Purkinje cell (primary cell): ENCODE measurements at places on chromosomes 4 and X. TPM values are rescaled to one million over a fixed set of nuclear protein-coding genes. Genes with fewer than 3 reads are reported as not detected.

KCNIP4 gene
- polyA plus RNA-seq = 927 and 1,187 TPM in 2 replicates

ADGRL3 gene
- 15.0 and 27.0 TPM in 2 replicates for polyA plus RNA-seq

TCEAL2 gene
- polyA plus RNA-seq = 76.8 and 119 TPM in 2 replicates

ING2 gene
- 10.5 and 10.9 TPM in 2 replicates for polyA plus RNA-seq

RHOH gene
- polyA plus RNA-seq = not detected in 2 replicates

LNX1 gene
- 11.7 and 15.2 TPM in 2 replicates for polyA plus RNA-seq

PPBP gene
- not detected in 2 replicates for polyA plus RNA-seq

CCKAR gene
- not detected in 2 replicates for polyA plus RNA-seq

FGG gene
- not detected in 2 replicates for polyA plus RNA-seq

NLRP2B gene
- not detected in 2 replicates for polyA plus RNA-seq

HMX1 gene
- polyA plus RNA-seq = not detected in 2 replicates

COL25A1 gene
- polyA plus RNA-seq = 1.0 and 1.5 TPM in 2 replicates

PDCL2 gene
- polyA plus RNA-seq = not detected in 2 replicates

GLRA3 gene
- 13.2 and 18.9 TPM in 2 replicates for polyA plus RNA-seq

RS1 gene
- 2.8 TPM in 1 of 2 replicates, not detected in the other for polyA plus RNA-seq

MAGEB10 gene
- polyA plus RNA-seq = not detected in 2 replicates

SLC38A5 gene
- polyA plus RNA-seq = not detected in 2 replicates

DKK2 gene
- polyA plus RNA-seq = 2.3 TPM in 1 of 2 replicates, not detected in the other

IDUA gene
- 0.25 and 0.30 TPM in 2 replicates for polyA plus RNA-seq

FGF13 gene
- polyA plus RNA-seq = 25.5 TPM in 1 of 2 replicates, not detected in the other

FAM184B gene
- polyA plus RNA-seq = 2.3 and 3.1 TPM in 2 replicates

FABP2 gene
- 0.38 and 1.3 TPM in 2 replicates for polyA plus RNA-seq

FAM47E gene
- polyA plus RNA-seq = 11.6 and 18.3 TPM in 2 replicates

ANAPC10 gene
- polyA plus RNA-seq = 75.1 and 77.6 TPM in 2 replicates

F8A2 gene
- not detected in 2 replicates for polyA plus RNA-seq

GUCY1B1 gene
- polyA plus RNA-seq = 71.6 and 81.6 TPM in 2 replicates

PTPN13 gene
- polyA plus RNA-seq = 53.2 and 53.9 TPM in 2 replicates

CENPVL1 gene
- 0.35 and 0.92 TPM in 2 replicates for polyA plus RNA-seq

INTU gene
- 10.2 and 10.6 TPM in 2 replicates for polyA plus RNA-seq

TCEAL6 gene
- 8.2 and 28.3 TPM in 2 replicates for polyA plus RNA-seq

ARHGEF38 gene
- polyA plus RNA-seq = 0.65 TPM in 1 of 2 replicates, not detected in the other

DNASE1L1 gene
- polyA plus RNA-seq = not detected in 2 replicates

RBM46 gene
- 0.32 TPM in 1 of 2 replicates, not detected in the other for polyA plus RNA-seq

GAB3 gene
- 0.60 and 2.0 TPM in 2 replicates for polyA plus RNA-seq

MUC7 gene
- polyA plus RNA-seq = not detected in 2 replicates

PPP4R3C gene
- polyA plus RNA-seq = not detected in 2 replicates

SRPX2 gene
- polyA plus RNA-seq = not detected in 2 replicates

DDIT4L gene
- 1.8 and 2.9 TPM in 2 replicates for polyA plus RNA-seq

IGSF1 gene
- not detected in 2 replicates for polyA plus RNA-seq

TMEM271 gene
- 2.7 TPM in 1 of 2 replicates, not detected in the other for polyA plus RNA-seq

RPL9 gene
- 280 and 307 TPM in 2 replicates for polyA plus RNA-seq

CAPN6 gene
- 0.11 and 1.5 TPM in 2 replicates for polyA plus RNA-seq

MAOA gene
- polyA plus RNA-seq = 0.92 and 5.1 TPM in 2 replicates

IL2 gene
- not detected in 2 replicates for polyA plus RNA-seq

PF4V1 gene
- not detected in 2 replicates for polyA plus RNA-seq

PNMA3 gene
- polyA plus RNA-seq = 4.1 and 5.0 TPM in 2 replicates

XK gene
- polyA plus RNA-seq = 8.1 and 9.0 TPM in 2 replicates

CTSO gene
- 10.8 and 12.8 TPM in 2 replicates for polyA plus RNA-seq

HSD17B13 gene
- 0.31 and 1.1 TPM in 2 replicates for polyA plus RNA-seq

PTCHD1 gene
- 5.9 and 6.7 TPM in 2 replicates for polyA plus RNA-seq

GAGE13 gene
- not detected in 2 replicates for polyA plus RNA-seq

CXXC4 gene
- polyA plus RNA-seq = 5.4 and 13.9 TPM in 2 replicates

NOX1 gene
- polyA plus RNA-seq = 0.13 and 0.38 TPM in 2 replicates

TMSB15A gene
- polyA plus RNA-seq = 3.1 TPM in 1 of 2 replicates, not detected in the other

NAA11 gene
- not detected in 2 replicates for polyA plus RNA-seq
